Activated CD8-positive, alpha-beta memory T cell treated with anti-CD3 and anti-CD28 coated beads for 1 hour (primary cell): ENCODE measurements at places on chromosomes 5 and 9.

DNA sequence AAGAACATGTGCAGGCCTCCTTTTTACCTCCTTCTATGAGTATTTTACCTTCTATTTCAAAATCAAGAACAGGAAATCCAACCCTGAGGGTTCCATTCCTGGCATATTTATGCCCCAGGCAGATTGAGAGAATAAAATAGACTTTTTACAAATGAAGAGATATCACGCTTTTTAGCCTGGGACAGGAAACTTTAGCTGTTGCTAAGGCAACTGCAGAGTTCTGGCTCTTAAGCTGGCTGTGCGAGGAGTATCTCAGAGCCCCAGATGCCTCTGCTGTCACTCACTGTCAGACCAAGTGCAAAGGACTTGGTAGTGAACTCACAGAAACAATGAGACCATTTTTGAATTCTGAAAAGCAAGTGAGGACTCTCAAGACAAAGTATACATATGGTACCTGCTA is 69.5 kb upstream of the HSPB3 start:
- DNase-seq, result no peak

DNA sequence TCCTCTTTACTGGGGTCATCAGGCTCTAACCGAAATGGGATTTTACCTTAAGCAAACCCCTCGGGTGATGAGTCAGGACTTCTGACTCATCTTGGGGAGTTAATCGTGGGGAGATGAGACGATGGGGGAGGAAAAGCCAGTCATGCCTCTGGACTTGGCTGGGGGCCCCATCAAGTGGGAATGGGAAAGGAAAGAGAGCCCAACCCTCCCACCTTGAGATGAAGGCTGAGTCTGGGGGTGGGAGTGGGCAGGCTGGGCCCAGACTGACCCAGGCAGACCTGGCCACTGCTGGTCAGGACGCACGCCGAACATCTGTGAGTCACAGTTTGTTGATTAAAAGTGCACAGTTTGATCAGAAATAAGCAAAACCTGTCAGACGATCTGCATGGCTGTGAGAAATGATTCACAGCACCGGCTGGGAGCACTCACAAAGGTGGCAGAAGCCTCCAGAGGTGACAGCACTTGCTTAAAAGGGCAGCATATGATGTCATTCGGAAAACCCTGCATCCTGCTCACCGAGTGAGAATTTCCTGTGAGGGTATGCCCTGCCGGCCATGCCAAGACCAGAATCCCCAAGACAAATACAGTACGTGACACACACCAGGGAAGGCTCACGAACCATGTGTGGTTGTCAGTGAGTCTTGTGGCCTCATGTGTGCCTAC is 50.0 kb upstream of the SLC25A51 start:
- DNase-seq, result no peak

GRCh38 chr5:10315824-10316509 is 8.3 kb upstream of the CMBL start:
- no peak for DNase-seq

- DNase-seq, result no peak
These were observed 110.9 kb downstream of the AOPEP start for GRCh38 chr9:94837404-94837803.

GRCh38 chr5:120684749-120685415 is 220.8 kb downstream of the PRR16 start:
- no peak for DNase-seq
